T-helper 22 cell (primary cell): ENCODE measurements at places on chromosomes 2 and 18.

DNA sequence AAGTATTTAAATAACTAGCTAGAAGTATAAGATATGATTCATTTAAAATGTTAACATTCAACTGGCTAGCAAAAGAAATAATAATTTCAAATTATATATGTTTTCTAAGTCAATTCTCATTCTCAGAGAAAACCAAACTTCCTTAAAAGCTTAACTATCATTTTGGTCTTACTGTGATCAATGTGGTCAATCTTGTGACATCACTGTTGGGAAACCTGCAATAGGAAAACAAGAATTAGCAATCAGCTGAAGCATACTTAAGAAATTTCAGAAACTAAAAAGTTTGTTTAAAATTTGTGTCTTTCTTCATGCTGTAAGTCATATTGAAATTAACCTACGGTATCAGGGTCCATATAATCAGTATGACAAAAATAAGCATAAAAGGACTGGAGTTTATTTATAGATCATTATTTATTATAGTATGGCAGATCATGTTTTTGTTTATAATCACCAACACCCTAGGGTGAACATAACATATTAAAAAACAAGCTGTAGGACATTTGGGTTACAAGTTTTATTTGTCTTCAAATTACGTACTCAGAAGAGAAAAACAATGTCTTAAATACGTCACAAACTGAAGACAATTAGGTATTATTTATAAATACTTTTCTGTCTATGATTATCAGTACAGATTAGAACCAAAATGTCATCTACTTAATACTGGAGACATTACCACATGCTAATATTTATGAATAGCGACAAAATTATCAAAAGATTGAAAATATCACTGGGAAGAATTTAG lies 60.5 kb downstream of the BAZ2B start:
- no peak for DNase-seq

DNA sequence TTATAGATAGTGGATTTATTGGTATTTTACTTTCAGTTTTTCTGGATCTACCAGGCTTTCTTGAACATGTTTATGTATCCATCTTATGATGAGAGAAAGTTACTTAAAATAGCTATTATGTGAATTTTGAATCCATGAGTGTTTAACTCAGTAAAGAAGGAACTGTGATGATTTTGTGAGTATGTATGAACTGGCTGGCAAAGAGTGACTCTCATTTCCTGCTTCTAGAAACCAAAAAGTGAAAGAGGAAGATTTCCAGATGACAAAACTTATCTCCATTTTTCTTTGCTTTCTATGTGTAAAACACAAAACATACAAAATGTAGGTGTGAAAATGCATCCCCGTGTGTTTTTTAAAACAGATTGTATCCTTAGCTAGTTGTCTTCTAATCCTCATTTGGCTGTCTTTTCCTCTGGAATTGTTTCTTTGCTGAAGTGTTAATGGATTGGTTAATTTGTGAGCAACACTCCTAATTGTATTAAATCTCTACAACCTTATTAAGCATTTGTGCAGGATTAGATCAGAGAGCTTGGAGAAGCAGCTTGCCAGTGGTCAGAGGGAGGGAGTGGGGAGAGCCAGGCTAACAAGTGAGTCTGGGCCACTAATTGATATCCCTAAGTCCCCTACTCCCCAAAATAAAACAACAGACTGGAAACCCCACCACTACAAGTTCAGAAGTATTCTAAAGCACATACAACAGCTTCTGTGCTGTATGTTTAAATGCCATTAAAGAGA lies 23.9 kb downstream of the PTPRM start:
- DNase-seq, result no peak

- DNase-seq, result no peak
Observed at GRCh38 chr18:63765837-63766236, 9.4 kb upstream of the SERPINB7 start.

- no peak for DNase-seq
Observed at GRCh38 chr2:62309465-62310091, 113.7 kb downstream of the B3GNT2 start.

DNA sequence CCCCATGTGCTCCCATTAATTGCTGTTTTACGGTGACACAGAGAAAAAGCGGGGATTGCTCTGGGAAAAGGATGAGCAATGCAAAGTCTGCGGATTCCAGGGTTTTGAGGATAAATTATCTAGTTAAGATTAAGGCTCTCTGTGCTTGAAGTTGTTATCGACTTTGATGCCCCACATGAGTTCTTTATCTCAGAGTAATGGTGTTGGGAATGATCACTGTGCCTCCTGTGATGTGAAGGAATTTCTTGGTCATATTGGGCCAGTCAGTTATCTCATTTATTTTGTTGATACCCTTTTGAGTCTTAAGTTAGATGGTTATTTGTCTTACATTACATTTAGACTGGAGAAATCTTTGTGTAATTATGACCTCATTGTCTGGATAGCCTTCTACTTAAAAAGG lies 184.6 kb upstream of the MEX3C start:
- DNase-seq, result no peak

DNA sequence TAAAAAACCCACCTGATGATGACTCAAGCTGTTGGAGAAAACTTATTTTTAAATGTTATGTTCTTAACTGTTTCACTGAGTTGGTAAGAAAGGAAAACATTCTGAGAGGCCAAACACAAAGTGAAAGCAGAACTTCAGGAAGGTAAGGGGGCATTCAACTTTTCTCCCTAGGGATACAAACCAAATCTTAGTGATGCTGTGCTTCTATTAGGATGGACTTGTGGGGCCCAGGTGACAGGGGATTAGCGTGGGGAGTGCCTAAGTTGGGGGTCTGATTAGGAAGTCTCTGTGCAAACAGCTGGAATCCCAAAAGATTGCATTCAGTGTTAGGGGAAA lies 18.5 kb downstream of the PDCL3 start:
- DNase-seq, result no peak

DNA sequence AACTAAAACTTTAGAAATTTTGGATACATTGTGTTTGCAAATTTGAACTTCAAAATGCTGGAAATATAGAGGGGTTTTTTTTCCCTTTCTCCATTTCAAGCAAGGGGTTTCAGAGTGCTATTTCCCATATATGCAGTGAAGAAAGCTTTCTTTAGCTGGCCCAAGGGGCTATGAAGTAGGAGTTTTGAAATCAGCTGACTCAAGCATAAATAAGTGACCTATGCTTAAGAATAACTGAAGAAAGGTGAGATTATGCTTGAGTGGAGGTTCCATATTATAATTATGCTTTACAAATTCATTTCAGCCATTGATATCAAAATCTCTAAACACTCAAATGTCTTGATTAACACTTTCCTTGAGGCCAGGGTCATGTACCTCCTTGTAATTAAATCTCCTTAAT lies 51.0 kb upstream of the RBBP8 start:
- DNase-seq, result no peak
